Activated T-cell treated with anti-CD3 and anti-CD28 coated beads, Interleukin-2, amount 50 U/mL, for 4 hours (primary cell): ENCODE measurements at places on chromosomes 12 and 14. TPM values are rescaled to one million over a fixed set of nuclear protein-coding genes. Genes with fewer than 3 reads are reported as not detected.
A peak's percentile ranks its signal among the peaks of the same experiment; 100 is the strongest.

DNA sequence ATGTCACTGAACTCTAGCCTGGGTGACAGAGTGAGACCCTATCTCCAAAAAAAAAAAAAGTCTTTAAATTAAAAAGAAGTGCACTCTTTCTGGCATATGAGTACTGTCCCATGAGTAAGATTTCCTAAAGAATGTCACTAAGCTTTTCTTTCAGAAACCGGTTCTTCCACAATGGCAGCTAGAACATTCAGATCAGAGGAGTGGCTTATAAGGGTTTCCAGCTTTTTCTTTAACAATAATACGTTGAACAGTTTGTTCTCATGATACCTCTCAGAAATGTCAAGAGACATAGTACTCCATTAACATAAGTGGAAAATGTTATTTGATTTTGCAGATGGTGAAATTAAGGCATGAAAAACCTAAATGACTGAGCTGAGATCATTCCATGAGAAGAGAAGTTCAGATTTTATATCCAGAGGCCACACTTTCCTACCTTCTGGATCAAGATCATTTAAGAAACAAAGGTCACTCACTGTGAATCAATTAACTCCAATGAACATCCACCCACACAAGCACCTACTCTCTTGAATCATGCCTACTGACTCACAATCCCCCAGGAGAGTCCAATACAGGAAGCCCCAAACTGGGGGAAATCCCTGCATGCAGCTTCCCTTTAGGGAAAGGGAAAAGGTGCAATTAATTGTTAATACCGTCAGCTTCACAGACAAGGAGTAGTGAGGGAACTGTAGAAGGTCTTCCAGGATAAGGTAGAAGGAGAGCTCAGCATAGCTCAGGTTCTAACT lies 86.9 kb downstream of the SPTSSA start:
- DNase-seq: no peak

GRCh38 chr12:116060764-116061163 lies 216.7 kb downstream of the MED13L start:
- no peak for DNase-seq

DNA sequence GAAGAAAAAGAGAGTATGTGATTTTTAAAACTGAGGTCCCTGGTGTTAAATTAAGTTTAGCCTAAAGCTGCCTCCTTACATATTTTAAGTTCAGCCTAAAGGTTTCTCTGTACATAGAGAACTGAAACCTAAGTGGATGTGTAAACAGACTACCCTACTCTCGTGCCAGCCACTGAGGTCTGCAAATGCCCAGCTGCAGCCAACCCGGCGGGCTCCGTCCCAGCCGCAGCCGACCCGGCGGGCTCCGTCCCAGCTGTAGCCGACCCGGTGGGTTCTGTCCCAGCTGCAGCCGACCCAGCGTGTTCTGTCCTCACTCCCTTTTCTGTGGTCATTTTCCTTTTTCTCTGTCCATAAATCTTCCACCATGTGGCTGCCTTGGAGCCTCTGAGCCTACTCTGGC lies 97.2 kb upstream of the SFSWAP start:
- no peak for DNase-seq

GRCh38 chr12:124940393-124941169 lies 26.1 kb upstream of the UBC start:
- peak; percentile 77 for DNase-seq

- no peak for DNase-seq
Observed at GRCh38 chr14:54343272-54344121, 53.3 kb upstream of the CDKN3 start.

DNA sequence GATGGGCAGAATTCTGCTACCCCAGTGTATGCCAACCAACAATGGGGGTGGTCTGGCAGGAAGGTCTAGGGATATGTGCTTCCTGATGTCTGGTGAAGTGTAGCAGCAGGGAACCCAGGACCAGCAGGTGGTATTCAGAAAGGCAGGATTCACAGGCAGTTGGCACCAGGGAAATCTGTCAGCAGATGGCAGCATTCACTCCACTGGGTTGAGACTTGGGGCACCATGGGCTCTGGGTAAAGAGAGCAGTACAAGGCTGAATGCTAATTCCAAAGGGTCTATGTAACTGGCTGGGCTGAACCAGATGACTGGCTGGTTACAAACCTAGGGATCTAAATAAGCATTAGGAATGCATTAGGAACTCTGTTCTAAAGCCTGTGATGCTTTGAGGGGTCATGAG lies 466.9 kb upstream of the STXBP6 start:
- no peak for DNase-seq

DNA sequence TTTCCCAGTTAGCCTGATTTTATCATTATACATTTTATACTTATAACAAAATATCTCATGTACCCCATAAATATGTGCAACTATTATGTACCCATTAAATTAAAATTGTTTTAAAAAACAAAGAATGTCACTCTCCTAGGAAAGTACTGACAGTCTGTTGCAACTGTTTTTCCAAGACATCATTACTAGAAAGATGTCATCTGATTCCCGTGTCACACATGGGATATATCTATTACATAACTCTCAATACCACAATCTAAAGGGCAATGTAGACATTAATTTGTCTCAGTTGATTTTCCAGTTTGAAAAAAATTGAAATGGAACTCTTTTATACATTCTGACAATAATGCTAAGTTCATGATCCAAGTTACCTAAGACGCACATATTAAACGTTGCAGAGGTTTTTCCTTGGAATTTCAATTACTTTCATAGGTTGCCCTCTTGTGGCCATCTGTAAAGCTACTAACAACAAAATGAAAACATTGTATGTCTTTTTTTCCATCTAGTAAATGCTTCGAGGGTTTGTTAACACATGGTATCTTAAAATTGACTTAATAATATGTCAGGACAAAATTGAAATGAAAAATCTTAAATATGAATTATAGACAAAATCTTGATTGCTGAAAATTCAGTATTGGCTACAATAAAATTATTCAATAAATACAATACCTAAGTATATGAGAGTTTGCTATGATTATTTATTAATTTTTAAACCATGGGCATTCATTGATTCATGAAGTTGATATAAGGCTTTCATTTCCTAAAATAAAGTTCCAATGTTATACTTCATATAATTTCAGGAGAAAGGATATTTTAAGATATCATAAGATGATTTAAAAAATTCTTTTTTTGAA lies 131.6 kb downstream of the PPFIA2 start:
- no peak for DNase-seq

GRCh38 chr14:99729991-99730875 lies 46.1 kb downstream of the CYP46A1 start:
- peak; percentile 58 for DNase-seq

DNA sequence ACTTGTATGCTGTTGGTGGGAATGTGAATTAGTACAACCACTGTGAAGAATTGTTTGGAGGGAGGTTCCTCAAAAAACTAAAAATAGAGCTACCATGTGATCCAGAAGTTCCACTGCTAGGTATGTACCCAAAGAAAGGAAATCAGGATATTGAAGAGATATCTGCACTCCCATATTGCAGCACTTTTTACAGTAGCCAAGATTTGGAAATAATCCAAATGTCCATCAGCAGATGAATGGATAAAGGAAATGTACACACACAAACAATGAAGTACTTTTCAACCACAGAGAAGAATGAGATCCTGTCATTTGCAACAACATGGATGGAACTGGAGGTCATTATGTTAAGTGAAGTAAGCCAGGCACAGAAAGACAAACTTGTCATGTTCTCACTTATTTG lies 25.9 kb downstream of the TIGAR start:
- no peak for DNase-seq

DNA sequence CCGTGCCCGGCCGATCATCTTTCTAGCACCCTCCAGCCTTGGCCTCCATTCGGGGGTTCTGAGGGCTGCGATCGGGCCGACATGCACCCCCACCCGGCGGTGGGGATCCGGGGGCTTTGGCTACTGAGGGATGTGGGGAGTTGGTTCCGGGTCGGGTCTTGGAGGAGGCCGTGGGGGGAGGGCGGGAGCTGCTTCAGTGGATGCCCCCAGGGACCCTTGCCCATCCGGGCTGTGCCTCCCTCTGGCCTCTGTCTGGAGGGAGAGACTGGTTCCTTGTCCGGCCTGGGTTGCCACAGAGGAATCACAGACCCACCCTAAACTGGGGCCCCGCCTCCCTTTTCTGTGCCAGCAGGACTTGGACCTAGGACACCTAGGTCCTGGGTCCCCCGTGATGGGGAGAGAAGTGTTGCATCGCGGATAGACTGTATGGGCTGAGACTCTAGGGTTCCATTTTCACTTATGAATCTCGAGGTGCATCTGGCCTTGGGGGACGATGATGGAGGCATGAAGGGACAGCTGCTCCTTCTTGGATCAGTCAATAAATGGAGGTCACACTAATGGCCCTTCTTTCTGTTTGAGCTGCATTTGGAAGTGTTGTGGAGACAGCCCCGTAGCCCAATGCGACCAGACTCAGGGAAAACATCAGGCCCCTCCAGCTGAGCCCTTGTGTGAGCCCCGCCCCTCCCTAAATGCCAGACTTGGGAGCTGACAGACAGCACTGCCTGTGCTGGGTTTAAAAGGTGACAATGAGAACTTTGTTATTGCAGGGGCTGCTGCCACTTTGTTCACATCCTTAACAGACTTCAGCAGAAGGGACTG lies 577 bp downstream of the DTX3 start:
- DNase-seq: no peak

GRCh38 chr14:102870994-102871831 lies 51.2 kb upstream of the AMN start:
- no peak for DNase-seq

GRCh38 chr12:93783832-93784231 lies 106.7 kb downstream of the CRADD start:
- peak; percentile 39 for DNase-seq

DNA sequence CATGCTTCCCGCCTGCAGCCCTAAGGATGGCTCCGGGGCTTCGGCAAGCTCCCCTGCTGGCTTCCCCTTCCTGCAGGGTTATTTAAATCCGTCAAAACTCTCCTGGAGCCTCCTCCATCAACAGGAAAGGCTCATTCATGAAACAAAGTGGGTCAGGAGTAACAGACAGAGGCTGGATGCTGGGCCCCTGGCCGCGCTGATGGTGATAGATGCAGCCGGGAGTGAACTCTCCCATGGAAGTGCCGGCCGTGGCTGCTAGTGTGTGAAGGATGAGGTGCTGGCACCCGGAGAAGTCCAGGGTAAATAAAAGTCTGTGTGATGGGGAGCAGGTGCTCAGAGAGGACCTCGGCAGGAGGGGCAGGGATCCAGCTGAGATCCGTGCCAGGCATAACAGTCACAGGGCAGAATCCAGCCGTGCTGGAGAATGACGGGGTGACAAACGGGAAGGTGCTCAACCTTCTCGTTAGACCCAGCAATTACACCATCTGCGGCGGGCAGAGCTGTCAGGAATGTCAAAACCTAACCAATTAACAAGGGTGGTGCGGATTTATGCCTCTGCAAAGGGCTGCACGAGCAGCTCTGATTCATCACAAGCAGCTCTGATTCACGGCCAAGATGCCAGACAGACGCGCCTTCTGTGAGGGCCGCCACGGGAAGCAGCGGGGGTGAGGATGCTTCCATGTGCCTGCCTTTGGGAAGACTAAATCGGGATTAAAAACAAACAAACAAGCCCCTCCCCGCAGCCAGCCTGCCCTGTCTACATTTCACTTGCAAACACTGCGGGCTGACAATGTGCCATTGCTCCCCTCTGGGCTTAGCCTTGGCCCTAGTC lies 55.6 kb downstream of the SYNE3 start:
- no peak for DNase-seq

DNA sequence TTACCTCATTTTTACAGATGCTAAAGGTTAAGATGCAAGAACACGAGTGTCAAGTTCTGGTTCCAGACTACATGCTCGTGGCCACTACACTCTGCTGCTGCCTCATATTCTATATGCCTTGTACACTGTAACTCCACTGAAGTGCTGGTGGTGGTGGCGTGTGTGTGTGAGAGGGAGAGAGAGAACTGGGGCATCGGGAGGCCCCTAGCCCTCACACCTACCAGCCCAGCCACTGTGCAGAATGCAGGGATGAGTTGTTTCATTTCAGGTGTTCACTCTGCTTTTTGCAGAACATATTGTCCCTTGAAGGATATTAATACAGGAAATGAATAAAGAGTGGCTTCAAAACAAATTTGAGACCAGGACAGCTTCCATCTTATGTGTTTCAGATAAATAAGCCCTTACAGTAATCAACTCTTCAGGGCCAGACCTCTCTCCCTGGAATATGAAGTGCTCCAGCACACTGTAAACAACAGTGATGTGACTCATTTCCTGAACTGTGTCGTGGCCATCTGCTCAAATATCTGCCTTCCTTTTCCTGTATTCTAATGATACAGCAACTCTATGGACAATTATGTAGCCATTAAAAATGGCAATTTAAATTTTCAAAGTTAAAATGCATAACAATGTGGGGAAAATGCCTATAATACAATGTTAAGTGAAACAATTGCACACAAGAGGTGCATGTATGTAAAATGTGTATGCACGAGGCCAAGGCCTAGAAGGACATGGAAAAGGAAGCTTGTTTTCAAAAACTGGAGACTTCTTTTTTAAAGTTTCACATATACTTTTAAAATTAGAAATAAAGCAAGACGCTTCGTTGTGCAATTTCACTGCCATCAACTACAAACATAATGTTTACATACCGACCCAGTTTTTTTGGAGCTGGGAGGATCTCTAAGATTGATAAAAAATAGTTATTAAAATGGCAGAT lies 215.4 kb downstream of the PELI2 start:
- DNase-seq: no peak

DNA sequence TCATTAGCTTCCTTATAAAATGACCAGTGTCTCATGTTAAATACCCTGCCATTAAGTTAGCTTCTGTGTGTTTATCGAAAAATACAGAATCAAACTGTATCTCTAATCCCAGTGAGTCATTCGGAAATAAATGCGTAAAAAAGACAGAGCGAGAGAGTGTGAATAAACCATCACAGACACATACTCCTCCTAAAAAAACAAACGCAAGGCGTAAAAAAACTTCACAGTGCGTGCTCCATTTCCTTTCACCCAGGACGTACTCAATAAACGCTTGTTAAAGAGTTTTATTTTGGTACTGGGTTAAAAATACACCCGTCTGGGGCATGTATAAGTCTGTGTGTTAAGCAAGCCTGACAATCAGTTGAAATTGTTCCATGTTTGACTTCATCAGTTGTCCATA lies 58.8 kb upstream of the ISM2 start:
- no peak for DNase-seq

DNA sequence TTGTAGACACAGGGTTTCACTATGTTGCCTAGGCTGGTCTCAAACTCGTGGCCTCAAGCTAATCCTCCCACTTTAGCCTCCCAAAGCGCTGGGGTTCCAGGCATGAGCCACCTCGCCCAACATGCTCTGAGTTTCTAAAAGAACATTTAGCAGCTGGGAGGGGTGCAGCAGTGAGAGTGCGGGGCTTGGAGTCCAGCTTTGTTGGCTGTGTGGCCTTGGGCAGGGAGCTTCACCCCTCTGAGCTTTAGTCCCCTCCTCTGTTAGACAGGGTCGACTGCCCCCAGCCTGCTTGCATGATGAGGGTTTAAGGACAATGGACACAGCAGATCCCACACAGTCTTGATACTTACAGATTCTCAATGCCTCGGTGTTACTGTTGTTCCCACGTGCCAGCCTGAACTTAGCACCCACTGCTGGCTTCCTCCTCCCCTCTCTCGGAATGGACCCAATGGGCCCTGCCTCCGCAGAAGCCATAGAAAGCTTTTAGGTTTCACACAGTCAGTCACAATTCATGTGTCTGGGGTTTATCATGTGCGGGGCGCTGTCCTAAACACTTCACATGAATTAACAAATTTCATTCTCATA lies 54.6 kb downstream of the PSMA6 start:
- no peak for DNase-seq

Gene RERG
- 0.26 TPM for total RNA-seq

Gene SPRING1
- total RNA-seq: 44.0 TPM

Gene PPP4R4
- total RNA-seq: 2.8 TPM
